ENCODE measurements at places on chromosomes 5 and 9. TPM values are rescaled to one million over a fixed set of nuclear protein-coding genes. Genes with fewer than 3 reads are reported as not detected.

The SPZ1 gene
- not detected for total RNA-seq

The PCDHGA1 gene
- total RNA-seq: 2.2 TPM

The IL9 gene
- total RNA-seq: not detected

The TEX48 gene
- not detected for total RNA-seq

GRCh38 chr9:107620801-107621200 lies 131.2 kb upstream of the KLF4 start:
- H3K27me3 ChIP-seq: no peaks in the 10 kb centered on the region
- no peak overlapping the region for H3K4me3 ChIP-seq
- H3K27ac ChIP-seq: no peak overlapping the region
- no peaks in the 10 kb centered on the region for H3K36me3 ChIP-seq
- no peak for DNase-seq
- H3K4me1 ChIP-seq: no peaks in the 10 kb centered on the region

DNA sequence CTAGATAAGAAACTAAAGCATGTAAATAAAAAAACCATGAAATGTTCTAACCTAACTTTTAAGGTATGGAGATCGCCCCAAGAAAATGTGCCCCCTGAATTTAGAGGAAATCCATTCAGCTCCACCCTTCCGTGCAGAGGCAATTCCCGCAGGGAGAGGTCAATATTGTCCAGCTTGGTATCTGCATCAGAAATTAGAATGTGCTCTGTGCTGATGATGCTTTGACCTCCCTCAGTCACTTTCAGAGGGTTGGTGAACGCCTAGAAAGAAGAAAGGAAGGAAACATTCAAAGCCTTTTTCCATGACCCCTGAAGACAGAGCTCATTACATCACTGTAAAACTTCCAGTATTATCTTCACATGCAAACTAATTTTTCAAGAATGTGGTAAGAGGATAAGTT lies 91.0 kb downstream of the FREM1 start:
- peaks cover 12% of the 10 kb centered on the region for H3K4me1 ChIP-seq
- H3K27ac ChIP-seq: no peak overlapping the region
- H3K27me3 ChIP-seq: no peaks in the 10 kb centered on the region
- no peak for DNase-seq
- H3K4me3 ChIP-seq: no peak overlapping the region

GRCh38 chr5:174667526-174667925 lies 56.9 kb upstream of the MSX2 start:
- H3K27ac ChIP-seq: no peak overlapping the region
- H3K4me3 ChIP-seq: no peak overlapping the region
- no peaks in the 10 kb centered on the region for H3K27me3 ChIP-seq
- H3K36me3 ChIP-seq: no peaks in the 10 kb centered on the region

DNA sequence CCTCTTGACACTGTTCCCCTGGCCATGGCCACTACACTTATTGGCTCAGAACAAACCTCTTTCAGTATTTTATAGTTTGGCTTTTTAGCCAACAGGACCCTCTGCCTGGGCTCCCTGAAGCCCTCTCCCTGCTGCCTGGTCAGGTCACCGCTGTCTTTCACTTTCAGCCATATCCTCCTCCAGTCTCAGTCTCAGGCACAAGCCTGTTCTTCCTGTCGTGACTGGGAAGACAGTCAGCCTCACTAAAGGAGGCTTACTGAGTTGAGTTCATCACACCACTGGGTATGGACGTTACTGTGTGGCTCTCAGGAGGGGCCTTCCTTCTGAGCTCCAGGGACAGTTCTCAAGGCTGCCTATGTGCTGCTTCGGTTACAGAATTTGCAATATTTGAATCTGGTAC lies 2.0 kb downstream of the QSOX2 start:
- no peak overlapping the region for H3K27ac ChIP-seq
- H3K27me3 ChIP-seq: 0 out of 2 replicates have a peak, but pooled peaks cover 3% of the 10 kb centered on the region
- no peak overlapping the region for H3K4me3 ChIP-seq
- H3K36me3 ChIP-seq: 0 out of 2 replicates have a peak, but pooled peaks cover 2% of the 10 kb centered on the region
- peaks cover 11% of the 10 kb centered on the region for H3K4me1 ChIP-seq
- DNase-seq: no peak

GRCh38 chr5:141330299-141331080 lies at the start of gene PCDHGA1:
Gene PCDHGA1 (plus strand): TSS chr5:141330514.
- H3K36me3 ChIP-seq: no peaks in the 10 kb centered on the region
- H3K27me3 ChIP-seq: no peaks in the 10 kb centered on the region
- DNase-seq: no peak
- 0 out of 2 replicates have a peak, but pooled peaks cover 3% of the 10 kb centered on the region for H3K4me1 ChIP-seq
- H3K4me3 ChIP-seq: peak within 1 kb of the TSS; percentile 20
- no peak within 1 kb of the TSS for H3K27ac ChIP-seq

- peak overlapping the region; percentile 31 for H3K27ac ChIP-seq
- no peaks in the 10 kb centered on the region for H3K36me3 ChIP-seq
- peaks cover 10% of the 10 kb centered on the region for H3K4me1 ChIP-seq
- H3K4me3 ChIP-seq: no peak overlapping the region
Measured at GRCh38 chr9:107727086-107727780, 237.7 kb upstream of the KLF4 start.

DNA sequence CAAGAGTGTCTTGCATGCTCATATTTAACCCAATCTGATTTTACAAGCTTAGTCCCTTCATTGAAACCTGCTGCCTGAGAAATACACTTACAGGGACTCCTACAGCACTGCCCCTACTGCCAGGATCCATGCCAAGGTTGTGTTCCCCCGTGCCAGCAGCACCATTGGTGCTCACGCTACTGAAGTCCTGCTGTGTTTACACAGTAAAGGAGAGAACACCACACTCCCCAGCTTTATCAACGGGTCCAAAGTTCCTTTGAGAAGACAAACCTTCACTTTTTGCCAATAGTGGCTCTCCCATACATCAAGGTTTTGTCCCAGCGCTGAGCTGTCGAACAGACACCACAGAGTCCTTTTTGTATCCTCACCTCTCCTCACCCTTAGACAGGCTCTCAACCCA lies 155.1 kb upstream of the WWC1 start:
- H3K36me3 ChIP-seq: 0 out of 2 replicates have a peak, but pooled peaks cover 2% of the 10 kb centered on the region
- H3K4me3 ChIP-seq: no peak overlapping the region
- H3K27me3 ChIP-seq: no peaks in the 10 kb centered on the region

DNA sequence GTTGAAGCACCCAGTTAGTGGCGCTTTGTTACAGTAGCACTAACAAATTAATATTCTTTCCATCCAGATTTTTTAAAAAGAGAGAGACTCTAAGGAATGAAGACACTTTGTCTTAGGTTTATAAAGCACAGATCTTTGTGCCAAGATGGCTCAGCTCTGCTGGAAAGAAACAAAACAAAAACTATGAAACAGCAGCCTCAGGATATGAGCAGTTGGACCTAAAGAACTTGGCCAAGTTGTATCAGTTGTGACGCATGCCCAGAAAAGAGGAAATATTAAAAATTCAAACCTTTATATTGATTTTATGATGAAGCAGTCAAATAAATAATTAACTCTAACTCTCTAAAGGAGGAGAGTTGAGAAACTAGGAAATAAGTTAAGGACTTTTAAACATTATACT lies 427.2 kb downstream of the SPOCK1 start:
- H3K27ac ChIP-seq: no peak overlapping the region
- H3K27me3 ChIP-seq: no peaks in the 10 kb centered on the region
- no peak overlapping the region for H3K4me3 ChIP-seq
- H3K4me1 ChIP-seq: no peaks in the 10 kb centered on the region
- no peaks in the 10 kb centered on the region for H3K36me3 ChIP-seq
